ENCODE measurements at places on chromosomes 3 and 15. TPM values are rescaled to one million over a fixed set of nuclear protein-coding genes. Genes with fewer than 3 reads are reported as not detected.

DNA sequence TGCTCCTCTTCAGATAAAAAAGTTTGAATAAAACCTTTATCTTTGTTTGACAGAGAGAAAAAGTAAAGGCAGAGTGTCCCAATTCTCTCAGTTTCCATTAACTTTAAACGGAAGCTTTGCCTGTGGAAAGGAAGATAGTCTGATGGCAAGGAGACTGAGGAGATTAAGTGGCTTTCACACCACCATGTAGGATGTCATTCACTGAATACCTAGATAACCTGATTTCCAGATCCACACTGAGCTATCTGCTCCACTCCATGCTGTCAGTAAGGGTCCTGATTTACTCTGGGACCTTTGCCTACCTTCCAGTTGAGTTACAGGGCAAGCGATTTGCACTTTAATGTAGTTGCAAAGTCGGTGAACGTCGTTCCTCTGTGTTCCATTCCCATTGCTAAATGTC, 233.4 kb upstream of the TBL1XR1 start:
- DNase-seq = no peak

GRCh38 chr3:41863024-41863423, 98.9 kb downstream of the ULK4 start:
- DNase-seq = no peak

GRCh38 chr15:98983334-98983733, 24.3 kb downstream of the PGPEP1L start:
- DNase-seq = no peak

DNA sequence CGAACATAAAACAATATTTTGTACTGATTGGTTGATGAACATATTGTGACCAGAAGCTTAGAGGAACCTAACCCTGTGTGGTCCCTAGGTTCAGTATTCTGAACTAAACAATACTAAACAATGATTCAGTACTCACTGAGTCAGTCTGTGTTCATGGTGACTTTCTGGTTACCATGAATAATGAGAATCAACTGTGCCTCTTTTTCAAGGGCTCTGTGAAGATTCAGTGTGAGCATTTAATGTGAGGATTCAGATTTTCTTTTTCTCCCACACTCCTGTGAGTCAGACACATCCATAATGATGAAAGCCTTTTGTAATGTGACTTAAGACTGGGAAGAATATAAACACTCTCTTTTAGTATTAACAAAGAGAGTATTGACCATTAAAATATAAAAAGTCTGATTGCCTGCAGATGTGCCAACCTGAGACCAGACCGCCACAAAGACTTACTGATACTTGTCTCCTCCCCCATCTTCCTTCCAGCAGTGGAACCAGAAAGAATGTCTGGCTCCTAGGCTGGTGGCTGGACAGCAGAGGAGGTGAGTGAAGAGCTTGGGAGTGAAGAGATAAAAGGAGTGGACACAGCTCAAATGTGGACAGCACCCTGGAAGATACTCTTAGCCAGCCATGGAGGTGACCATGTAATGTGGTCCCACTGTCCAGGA, 17.6 kb upstream of the ACTL6A start:
- no peak for DNase-seq

DNA sequence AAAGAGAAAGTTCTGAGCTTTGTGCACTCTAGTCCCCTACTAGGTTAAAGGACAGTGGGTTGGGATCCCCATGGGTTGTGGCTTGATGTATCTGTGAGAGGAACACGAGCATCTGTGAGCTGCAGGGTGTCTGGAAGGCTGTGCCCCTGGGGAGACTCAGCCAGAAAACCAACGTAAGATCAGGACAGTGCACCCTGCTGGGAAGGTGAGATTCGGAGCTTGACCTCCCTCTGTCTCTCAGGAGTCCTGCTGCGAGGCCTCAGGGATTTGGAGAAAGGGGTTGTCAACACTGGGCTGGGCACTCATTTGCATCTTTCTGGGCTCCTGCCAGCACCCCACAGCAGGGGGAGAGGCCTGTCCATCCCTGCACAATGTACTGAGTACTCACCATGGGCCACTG, 15.2 kb downstream of the ANKRD63 start:
- DNase-seq = no peak

PLSCR2 gene
- 2.6 TPM for total RNA-seq

MCF2L2 gene
- 3.0 TPM for total RNA-seq

ZCWPW2 gene
- total RNA-seq = 1.7 TPM

FAM107A gene
- total RNA-seq = 102 TPM

- no peak for DNase-seq
Observed at GRCh38 chr3:70096376-70097066, 97.0 kb downstream of the SAMMSON start.

GRCh38 chr3:43106293-43106628, 382 bp upstream of the POMGNT2 start:
- DNase-seq = no peak

ZPLD1 gene
- total RNA-seq = 0.10 TPM

GRCh38 chr3:171372694-171373093, 87.5 kb downstream of the TNIK start:
- no peak for DNase-seq

DNA sequence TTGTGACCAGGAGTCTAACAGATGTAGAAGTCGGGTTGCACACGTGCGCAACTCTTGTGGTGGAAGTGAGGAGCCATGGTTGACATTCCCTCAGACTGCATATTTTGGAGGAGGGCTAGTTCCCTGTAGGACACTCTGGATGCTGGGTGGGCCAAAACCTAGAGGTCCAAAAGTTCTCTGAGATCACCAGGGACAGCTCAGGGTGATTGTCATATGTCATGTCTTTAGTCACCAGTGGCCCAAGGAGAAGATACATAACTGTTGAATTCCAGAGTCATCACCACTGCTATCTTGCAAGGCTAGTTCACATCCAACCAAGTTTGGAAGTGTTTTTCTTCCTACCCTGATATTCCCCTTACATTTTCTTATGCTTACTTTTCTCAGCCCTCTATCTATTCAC, 95.2 kb upstream of the C3orf80 start:
- DNase-seq = no peak

LRTM1 gene
- total RNA-seq = not detected

GRCh38 chr3:63478990-63479660, 173.3 kb upstream of the SNTN start:
- DNase-seq = no peak

DNA sequence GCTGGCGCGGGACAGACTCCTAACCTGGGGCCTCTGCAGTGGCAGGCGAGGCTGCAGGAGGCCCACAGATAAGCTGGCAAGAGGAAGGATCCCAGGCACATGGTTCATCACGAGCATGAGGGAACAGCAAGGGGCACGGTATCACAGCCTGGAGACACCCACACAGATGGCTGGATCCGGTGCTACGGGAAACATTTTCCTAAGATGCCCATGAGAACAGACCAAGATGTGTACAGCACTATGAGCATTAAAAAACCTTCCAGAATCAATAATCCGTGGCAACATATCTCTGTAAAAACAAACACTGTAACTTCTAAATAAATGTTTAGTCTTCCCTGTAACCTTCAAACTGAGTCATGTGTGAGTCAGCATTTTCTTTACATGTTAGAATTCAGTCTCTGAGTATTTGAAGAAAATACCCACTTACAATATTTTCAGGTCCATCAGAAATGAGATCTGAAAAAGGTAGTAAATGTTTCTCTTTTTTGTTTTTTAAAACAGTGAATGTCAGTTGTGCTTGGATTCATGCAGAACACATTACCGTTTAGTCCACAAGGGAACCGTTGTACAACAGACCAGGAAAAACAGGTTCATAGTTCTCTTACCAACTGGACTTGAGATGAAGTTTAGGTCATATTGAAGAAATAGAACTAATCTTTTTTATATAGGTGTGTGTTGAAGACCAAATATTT, 75.9 kb downstream of the BOC start:
- no peak for DNase-seq

GRCh38 chr3:134018406-134018805, 11.3 kb downstream of the SLCO2A1 start:
- DNase-seq = no peak

DNA sequence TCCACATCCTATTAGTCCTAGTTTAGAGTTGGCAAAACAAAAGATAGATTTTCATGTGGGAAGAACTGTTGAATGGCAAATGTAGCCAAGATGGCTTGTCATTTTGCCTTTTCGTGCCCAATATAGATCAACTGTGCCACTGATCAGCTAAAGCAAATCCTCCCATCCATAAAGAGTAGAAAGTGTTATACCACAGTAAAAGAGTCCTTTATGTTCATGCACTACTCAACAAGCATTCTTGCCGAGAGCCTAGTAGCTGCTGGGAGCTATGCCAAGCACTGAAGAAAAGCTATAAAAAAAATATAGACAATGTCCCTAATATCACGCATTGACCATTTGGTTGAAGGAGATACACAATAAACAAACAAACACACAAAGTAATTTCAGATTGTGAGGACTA, 225.2 kb downstream of the KCNMB2 start:
- DNase-seq = no peak

- no peak for DNase-seq
Observed at GRCh38 chr15:73851689-73852088, 21.7 kb upstream of the TBC1D21 start.

LYZL4 gene
- not detected for total RNA-seq

DNA sequence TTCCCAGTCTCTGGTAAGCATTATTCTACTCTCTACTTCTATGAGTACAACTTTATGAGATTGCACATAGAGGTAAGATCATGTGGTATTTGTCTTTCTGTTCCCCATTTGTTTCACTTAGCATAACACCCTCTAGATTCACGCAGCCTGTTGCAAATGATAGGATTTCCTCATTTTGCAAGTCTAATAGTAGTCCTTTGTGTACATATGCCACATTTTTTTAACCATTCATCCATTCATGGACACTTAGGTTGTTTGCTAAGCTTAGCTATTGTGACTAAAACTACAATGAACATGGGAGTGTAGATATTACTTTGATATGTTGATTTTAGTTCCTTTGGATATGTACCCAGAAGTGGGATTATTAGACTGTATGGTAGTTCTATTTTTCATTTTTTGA, 717.9 kb upstream of the ALCAM start:
- no peak for DNase-seq

MAGEL2 gene
- total RNA-seq = 0.70 TPM

DNA sequence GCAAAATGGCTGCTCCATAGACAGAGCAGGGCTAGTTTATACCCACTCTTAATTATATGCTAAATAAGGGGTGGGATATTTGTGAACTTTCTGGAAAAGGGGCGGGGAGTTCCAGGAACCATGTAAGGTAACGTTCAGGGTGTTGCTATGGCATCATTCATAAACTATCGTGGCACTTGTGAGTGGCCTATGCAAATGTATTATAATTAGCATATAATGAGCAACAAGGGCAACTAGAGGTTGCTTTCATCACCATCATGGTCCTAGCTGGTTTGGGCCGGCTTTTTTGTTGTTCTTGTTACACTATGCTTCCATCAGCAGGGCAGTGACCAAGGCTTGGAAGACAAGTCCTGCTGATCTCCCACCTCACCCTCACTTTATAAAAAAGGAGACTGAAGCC, 43.2 kb upstream of the FGD5 start:
- peak; percentile 17 for DNase-seq

DNA sequence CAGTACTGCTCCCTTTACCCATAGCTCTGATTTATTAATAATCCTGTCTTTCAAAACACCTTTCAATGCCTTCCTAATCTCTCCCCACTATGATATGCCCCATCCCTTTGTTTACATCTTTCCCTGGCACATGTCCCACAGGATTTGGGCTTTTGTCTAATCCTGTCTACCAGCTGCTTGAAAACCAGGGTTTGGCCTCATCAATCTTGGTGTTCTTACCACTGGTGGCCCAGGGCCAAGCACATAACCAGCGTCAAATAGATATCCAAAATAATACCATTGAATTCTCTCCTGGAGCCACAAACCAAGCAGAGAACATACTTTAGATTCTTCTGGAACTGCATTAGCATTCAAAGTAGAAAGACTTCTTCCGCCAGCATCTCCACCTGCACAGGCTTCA, 104.8 kb upstream of the PPP2R3A start:
- no peak for DNase-seq

RASA2 gene
- total RNA-seq = 34.2 TPM
